ENCODE measurements at places on chromosomes 3 and 15. TPM values are rescaled to one million over a fixed set of nuclear protein-coding genes. Genes with fewer than 3 reads are reported as not detected.
A peak's percentile ranks its signal among the peaks of the same experiment; 100 is the strongest.

- DNase-seq: no peak
These were observed 263.9 kb upstream of the IGF1R start for GRCh38 chr15:98384328-98385029.

DNA sequence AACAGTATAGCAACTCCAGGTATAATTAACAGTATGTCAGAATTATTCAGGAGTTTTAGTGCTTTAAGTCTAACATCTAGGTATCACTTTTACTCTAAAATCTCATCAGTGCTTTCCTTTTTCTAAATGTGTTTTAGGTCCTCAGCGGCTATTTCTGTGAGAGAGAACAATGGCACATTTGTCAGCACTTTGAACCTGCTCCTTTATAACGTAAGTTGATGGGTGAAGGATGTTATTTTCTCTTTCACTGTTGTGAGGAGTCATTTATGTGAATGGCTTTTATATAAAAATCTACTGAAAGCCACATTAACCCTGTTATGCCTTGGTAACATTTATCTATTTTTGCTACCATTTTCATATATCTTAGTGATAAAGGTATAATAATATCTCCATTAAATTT is 22.8 kb downstream of the ZPLD1 start:
- no peak for DNase-seq

DNA sequence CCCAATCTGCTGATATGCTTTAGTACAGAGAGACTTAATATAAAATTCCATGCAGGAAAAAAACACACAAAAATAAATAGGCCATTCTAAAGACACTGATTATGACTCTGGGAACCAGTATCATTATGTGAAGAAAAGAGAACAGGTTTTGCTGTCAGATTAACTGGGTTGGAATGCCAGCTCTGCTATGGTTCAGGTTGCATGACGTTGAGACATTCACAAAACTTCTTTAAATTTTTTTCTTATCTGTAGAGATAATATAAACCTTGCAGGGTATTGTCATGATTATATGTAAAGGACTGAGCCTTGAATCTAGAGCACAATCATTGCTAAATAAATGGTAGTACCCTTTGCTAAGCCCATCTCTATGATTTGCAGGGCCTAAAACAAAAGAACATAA is 86.0 kb downstream of the CPNE4 start:
- DNase-seq: no peak

Gene AADACL2
- 0.07 TPM for polyA plus RNA-seq

DNA sequence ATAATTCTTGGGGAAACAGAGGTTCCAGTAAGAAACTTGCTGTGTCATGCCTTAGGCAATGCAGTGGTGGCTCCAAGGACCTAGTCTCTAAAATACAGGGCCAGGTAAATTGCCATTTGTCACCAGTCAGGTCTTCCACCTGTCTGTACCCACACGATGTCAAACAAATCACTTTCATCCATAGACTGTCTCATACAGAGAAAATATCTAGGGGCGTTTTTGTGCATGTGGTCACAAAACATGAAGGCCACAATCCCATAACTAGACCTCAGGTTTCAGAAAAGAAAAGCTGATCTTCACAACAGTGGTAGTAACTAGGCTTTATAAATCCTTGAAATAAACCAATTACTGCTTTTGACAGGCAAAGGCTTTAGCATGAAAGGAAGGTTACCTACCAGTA is 92.3 kb downstream of the SLC9A9 start:
- no peak for DNase-seq

Gene CAND2
- polyA plus RNA-seq: 9.3 TPM

Gene TRPM1
- polyA plus RNA-seq: 0.37 TPM

GRCh38 chr3:101036676-101037075 is 43.5 kb upstream of the ABI3BP start:
- no peak for DNase-seq

Gene LRRIQ4
- polyA plus RNA-seq: 0.17 TPM

- no peak for DNase-seq
These were observed 32.6 kb downstream of the STT3B start for GRCh38 chr3:31565288-31565687.

Gene ANKUB1
- 0.17 TPM for polyA plus RNA-seq

DNA sequence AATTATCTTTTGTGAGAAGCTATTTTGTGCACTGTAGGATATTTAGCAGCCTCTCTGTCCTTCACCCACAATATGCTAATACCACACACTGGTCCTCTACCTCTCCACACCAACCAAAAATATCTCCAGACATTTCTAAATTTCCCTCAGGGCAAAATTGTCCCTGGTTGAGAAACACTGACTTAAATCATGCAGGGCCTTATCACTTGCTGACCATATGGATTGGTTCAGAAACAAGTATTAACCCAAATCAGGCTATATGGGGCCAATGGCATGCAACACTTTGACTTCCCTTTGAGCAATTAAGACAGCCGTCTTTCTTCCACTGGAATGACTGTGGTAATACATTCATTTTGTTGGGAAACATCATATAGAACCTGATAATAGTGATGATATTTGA is 251.1 kb downstream of the CNTN3 start:
- no peak for DNase-seq

DNA sequence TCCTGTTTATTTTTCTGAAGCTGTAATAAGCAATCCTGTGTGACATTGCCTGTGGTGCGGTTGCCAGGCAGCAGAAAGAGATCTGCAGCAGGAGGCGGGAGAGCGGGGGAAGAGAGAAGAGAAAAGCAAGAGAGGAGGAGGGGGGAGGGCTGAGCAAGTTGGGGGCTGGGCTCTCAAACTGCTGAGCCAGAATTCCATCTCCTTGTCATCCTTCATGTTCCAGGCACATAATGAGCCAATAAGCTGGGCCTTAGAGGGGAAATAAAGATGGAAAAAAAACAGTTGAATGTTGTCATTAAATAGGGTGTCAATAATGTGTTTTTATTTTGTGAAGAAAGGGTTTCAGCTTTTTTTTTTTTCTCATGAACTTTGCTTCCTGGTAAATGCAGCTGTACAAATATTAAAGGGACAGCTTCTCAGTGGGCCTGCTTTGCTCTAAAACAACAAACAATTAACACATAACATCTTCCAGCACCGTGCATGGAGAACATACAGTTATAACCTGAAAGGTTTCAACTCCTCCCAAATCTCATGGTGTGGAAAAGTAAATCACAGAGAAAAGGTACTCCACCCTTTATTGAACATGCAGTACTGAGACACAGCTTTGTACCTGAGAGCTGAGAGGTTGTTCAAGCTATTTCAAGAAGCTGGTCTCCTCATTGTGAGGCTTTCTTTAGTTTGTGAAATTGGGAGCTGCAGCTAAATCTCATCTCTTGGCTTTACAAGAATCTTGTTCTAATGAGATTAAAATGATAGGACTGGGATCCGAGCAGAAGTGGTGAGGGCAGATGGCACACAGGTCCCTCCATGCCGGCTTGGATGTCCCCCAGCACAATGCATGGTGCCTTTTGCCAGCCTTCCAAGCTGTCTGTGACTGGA is 451.1 kb upstream of the KCNMB2 start:
- DNase-seq: peak; percentile 77

GRCh38 chr3:106305882-106306435 is 437.1 kb upstream of the CBLB start:
- no peak for DNase-seq

DNA sequence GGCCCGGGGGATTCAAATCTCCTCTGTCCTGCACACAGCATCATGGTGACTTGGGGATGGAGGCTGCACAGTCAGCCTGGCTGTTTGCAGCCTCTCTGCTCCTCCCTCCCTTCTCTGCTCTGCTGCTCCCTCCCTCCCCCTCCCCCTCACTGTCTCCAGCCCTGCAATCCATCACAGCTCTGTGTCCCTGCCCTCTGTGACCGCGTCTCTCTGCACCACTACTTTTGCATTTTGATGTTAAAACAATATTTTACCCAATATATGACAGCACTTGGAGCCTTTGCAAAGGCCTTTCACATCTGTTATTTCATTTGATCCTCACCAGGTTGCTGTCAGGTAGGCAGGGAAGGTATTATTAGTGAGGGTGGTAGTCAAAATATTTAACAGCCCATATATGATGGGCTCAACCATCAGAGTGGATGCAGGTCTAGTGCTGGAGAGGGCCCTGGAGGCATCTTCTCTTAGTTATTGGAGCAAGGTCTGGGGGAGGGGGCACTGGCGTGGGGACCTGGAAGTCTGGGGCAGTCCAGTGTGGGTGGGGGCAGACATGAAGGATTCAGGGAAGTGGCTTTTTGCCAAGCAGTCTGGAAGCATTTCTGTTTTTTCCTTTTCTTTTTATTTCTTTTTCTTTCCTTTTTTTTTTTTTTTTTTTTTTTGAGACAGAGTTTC is 16.3 kb upstream of the VPS8 start:
- no peak for DNase-seq

Gene BFSP2
- not detected for polyA plus RNA-seq

Gene MITF
- polyA plus RNA-seq: 43.6 TPM

- DNase-seq: no peak
These were observed 55.2 kb downstream of the CAPN7 start for GRCh38 chr3:15261274-15261673.

DNA sequence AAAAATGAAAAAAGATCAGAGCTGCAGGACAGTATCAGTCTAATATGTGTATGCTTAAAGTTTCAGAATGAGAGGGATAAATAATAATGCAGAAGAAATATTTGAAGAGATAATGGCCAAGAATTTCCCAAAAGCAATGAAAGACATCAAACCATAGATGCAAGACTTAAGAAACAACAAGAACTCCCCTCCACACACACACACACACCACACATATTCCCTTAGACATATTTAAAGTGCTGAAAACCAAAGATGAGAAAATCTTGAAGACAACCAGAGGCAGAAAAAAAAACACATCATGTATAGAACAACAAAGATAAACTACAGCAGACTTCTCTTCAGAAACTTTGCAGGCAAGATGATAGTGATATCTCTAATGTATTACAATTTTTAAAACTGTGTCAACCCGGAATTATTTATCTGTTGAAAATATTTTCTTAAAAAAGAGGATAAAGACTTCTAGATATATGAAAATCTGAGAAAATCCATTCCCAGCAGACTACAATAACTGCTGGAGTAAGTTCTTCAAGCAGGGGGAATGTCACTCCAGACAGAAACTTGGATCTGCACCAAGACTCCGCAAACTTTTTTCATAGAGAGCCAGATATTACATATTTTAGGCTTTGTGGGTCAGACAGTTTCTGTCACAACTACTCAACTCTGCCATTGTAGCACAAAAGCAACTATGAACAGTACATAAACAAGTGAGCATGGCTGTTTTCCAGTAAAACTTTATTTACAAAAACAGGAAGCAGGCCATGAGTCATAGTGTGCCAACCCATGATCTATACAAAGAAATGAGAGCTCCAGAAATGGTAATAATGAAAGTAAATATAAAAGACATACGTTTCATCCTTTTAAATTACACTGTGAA is 223.4 kb upstream of the CGNL1 start:
- DNase-seq: no peak

- peak; percentile 46 for DNase-seq
These were observed 627.0 kb upstream of the TBL1XR1 start for GRCh38 chr3:177824190-177824786.

Gene TRH
- polyA plus RNA-seq: 0.16 TPM

GRCh38 chr3:41629072-41629471 is 332.8 kb downstream of the ULK4 start:
- DNase-seq: no peak

Gene COMMD2
- polyA plus RNA-seq: 61.9 TPM

- peak; percentile 29 for DNase-seq
These were observed 61.4 kb upstream of the ADAMTSL3 start for GRCh38 chr15:83592370-83593040.

DNA sequence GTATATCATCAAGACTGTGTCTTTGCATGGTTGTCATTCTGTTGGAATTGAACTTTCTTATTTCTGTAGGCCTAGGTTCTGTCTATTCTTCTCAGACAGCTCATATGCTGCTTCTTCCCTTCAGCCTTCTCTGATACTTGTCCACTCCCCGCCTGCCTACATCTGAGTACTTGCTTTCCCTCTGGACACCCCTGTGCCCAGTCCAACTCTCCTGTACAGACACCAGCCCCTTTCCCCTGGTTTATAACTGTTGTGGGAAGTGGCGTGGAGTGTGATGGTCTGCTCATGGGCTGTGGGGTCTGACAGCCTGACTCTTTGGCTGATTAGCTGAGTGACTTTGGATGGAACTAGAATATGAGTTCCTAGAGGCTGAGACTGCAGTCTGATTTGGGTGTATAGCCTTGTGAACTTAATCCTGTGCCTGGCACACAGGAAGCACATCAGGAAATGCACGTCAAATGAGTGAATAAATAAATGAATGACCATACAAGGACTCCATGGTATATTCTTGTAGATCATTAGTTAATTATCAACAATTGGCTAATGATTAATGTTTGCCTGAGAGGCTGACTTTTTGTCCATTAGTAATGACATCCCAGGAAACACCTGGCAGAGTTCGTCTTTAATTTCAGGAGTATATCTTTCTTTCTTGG is 11.8 kb downstream of the CACNA1D start:
- DNase-seq: no peak

Gene NEK11
- polyA plus RNA-seq: 19.2 TPM

GRCh38 chr3:149579838-149580542 is 77.8 kb downstream of the WWTR1 start:
- no peak for DNase-seq
